ENCODE measurements at places on chromosomes 16 and 17.

- no peak for DNase-seq
These were observed 5.9 kb downstream of the ZNF207 start for GRCh38 chr17:32355649-32356377.

GRCh38 chr17:57089391-57089790, 4.3 kb downstream of the AKAP1 start:
- no peak for DNase-seq

GRCh38 chr16:56257666-56258342, 66.5 kb downstream of the GNAO1 start:
- DNase-seq = no peak

GRCh38 chr16:68520649-68521086, 18.4 kb upstream of the ZFP90 start:
- peak; percentile 63 for DNase-seq

GRCh38 chr17:45732926-45733505, 51.1 kb upstream of the CRHR1 start:
- no peak for DNase-seq

- DNase-seq = no peak
These were observed 905.0 kb upstream of the RBFOX1 start for GRCh38 chr16:6427621-6428020.

DNA sequence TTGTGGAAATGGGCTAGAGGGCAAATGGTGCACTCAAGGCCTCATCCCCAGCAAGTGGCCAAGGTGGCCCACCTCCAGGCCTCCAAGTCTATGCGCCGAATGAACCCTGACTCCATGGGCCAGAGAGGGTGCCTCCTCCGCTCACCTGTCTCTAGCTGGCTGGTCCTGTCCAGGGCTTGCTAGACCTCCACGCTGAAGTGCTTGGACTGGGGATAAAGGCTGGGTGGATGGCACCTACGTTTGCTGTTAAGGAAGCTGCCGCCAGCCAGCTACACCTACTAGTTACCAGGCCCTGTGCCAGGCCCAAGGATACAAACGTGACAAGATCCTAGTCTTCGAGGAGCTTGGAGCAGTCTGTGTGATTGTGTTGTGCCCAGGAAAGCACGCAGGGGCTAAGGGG, 739 bp upstream of the SGCA start:
- DNase-seq = no peak

GRCh38 chr17:17180741-17181525, 25.2 kb downstream of the PLD6 start:
- no peak for DNase-seq

DNA sequence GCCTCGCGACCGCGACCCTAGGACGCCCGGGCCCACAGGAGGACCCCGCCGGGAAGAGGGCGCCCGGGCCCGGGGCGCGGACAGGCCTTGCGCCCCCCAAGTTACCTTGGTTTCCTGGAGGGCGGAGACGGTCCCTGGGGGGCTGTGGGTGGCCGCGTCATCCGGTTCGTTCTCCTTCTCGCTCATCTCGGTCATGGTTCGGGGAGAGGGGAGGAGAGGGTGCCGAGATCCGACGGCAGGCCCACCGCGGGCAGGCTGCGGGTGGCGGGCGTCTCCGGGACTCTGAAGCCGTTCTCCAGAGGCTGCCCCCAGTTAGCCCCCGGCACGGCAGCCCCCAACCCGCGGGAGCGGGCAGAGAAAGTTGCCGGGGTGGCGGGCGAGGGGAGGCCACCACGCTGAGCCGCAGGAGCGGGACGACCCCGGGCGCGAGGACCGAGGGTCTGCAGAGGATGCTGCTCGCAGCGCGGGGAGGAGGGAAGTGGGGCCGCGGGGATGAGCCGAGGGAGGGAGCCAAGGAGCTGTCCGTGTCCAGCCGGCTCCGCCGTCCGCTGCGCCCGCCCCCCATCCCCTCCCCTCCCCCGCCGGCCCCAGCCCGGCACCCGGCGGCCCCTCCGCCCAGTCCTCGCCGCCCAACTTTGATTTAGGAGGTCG, at the start of gene STAC2:
TSS of gene STAC2 (minus strand) at position 638 of the 651 bp plus-strand sequence. CDS start at position 195, 443 bp downstream.
- no peak for DNase-seq

DNA sequence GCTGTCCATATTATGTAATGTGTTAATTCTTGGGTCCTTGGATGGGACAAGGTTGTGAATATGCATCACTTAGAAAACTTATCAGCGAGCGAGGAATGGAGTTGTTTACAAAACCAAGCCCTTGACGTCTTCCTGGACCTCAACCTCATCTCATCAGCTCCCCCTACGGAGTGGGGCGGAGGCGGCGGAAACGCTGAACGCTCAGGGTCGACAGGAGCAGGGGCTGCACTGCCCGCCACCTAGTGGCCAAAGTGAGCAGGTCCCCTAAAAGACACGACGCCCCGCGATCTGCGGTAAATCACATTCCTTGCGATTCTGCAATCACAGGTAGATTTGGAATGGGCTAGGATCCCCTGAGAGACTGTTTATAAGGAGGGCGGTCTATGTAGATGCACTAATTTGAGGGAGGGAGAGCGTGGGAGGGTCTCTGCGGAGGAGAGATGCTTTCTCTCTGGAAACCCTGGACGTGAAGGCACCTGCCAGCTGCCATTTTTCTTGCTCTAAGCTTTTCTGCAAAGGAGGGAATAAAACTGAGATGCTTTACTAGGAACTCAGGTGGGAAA, 5.4 kb upstream of the ICAM2 start:
- DNase-seq = peak; percentile 86

DNA sequence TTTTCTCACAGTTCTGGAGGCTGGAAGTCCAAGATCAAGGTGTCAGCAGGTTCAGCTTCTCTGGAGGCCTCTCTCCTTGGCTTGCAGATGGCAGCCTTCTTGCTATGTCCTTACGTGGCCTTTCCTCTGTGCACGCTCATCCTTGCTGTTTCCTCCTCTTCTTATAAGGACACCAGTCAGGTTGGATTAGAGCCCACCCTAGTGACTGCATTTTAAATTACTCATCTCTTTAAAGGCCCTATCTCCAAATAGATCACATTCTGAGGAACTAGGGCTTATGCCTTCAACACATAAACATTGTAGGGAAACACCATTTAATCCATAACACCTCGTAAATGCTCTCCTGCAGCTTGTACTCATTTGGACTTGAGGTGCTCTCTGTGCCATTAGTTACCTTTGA, 36.3 kb downstream of the DHRS7C start:
- no peak for DNase-seq

GRCh38 chr17:31398381-31399311, 7.2 kb downstream of the RAB11FIP4 start:
- DNase-seq = no peak

- DNase-seq = no peak
These were observed 102.8 kb downstream of the FOXL1 start for GRCh38 chr16:86681031-86681756.

DNA sequence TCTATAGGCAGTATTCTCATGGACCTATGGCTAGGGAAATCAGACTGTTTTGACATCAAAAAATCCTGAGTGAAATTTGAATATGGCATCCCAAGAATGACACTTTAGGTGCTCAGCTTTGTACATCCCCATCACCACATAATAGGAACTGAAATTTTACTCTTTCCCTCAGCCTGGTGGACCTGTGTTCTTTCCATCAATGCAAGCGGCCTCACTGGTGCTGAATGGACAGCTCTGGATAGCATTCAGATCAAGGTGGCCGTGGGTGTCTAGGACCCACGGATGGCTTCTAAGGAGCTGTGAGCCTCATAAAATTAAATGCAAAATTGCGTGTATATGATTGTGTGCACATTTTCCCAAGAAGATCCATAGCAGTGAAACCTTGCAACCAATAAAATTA, 152.6 kb downstream of the MAP2K6 start:
- DNase-seq = no peak

- DNase-seq = no peak
These were observed 406.3 kb upstream of the RBFOX1 start for GRCh38 chr16:6926341-6926740.

GRCh38 chr17:45138911-45139532, 3.5 kb downstream of the ACBD4 start:
- no peak for DNase-seq

DNA sequence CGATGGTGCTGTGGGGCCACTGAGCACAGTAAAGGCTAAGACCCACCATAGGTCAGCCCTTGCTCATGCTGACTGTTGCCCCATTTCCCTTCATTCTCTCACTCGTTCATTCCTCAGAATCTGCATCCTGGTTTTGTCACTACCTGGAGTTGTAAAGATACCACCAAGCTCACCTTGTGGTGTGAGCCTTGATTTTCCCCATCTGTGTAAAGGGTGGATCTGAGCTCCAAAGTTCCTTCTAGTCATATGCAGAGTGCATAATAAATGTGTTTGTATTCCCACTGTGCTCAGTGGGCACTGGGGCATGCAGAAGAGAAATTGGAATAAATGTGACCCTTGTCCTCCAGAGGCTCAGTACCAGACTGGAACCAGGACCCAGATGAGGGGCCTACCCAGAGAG, 35.2 kb upstream of the MEOX1 start:
- DNase-seq = no peak

DNA sequence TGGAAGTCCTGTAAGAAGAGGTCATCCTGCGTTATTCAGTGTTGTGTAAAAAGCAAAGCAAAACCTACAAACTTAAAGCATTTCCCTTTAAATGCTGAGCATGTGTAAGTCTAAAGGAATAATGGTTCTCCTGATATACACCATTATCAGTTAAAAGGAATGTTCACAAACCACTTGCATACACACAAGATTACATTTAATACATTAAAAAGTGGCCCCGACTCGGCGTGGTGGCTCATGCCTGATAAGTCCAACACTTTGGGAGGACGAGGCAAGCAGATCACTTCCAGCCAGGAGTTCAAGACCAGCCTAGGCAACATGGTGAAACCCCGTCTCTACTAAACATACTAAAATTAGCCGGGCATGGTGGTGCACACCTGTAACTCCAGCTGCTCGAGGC, 30.5 kb downstream of the CPPED1 start:
- DNase-seq = no peak

DNA sequence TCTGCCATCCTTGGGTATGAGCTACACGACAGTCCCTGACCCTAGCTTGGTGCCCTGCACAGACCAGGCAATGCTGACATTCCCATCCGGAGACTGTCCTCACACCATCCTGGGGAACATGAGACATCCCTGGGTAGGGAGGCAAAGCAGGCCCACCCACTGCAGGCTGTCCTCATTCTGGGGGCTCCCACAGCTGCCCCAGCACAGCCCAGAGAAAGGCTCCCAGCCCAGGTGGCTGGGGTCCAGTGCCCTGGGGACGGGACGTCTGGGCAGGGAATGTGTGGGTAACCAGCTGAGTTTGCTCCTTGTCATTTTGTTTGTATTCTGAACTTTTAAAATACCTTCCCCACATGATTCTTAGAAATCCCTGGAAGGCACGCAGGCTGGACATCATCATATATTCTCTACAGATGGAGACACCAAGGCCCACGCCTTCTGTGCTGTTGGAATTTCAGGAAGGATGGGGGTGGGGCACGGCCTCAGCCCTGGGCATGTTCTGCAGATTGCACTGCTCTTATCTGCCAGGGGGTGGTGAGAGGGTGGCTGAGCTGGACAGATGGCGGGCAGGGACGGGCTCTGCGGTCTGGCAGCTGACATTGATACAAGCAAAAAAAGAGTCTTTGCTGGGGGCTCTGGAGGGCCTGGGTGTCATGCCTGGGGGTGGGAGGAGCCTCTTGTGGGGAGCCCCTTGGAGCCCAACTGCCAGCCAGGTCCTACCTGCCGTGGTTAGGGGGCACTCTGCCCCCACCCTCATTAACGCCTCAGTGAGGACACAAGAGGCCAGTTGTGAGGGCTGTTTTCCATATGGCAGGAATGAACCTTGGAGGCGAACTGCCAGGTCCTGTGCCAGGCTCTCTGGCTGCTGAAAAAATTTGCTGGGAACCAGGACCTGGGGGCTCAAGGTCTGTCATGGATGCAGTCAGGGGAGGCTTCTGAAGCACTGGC, 28.4 kb downstream of the LRRC75A start:
- DNase-seq = no peak

- peak; percentile 74 for DNase-seq
These were observed 3.6 kb upstream of the UTS2R start for GRCh38 chr17:82367724-82368524.

GRCh38 chr17:34527908-34528470, 51.4 kb upstream of the TMEM132E start:
- DNase-seq = no peak
